ENCODE measurements at places on chromosomes 3 and 15.

DNA sequence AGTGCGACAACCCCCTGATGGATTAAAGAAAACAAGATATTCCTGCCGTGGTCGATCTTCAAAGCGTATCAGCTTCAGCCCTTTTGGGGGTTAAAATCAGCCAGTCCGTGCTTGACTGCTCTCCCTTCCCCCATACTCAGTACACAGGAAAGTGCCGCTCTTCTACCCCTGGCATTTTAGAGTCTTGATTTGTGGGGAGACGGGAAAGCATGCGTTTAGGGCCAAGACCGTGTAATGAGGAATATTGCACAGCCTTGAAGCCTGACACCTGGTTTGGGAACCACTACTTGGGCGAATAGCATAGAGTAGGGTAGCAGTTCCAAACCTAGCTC, 540 bp upstream of the EDC3 start:
- no peak for DNase-seq

GRCh38 chr15:38260077-38260476, 7.4 kb downstream of the SPRED1 start:
- no peak for DNase-seq

GRCh38 chr3:38212141-38212540, 46.8 kb downstream of the OXSR1 start:
- no peak for DNase-seq

DNA sequence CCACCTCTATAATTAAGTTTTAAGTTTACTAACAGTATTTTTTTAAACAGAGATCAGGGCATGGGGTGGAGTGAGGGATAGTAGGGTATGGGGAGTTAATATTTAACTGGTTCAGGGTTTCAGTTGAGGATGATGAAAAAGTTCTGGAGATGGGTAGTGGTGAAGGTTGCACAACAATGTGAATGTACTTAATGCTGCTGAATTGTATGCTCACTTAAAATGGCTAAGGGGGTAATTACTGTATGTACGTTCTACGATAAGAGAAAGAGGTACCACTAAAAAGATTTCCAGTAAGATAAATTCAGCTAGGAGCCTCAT, 101.4 kb downstream of the TNIK start:
- no peak for DNase-seq

- DNase-seq = no peak
Measured at GRCh38 chr15:96347181-96348111, 16.9 kb downstream of the NR2F2 start.

GRCh38 chr15:56036546-56037067, 43.2 kb upstream of the NEDD4 start:
- no peak for DNase-seq
